Activated B cell treated with CpG ODN at 0.5 μM for 24 hours (primary cell): ENCODE measurements at places on chromosomes 13 and 19.

- DNase-seq: no peak
These were observed 21.9 kb downstream of the RFX1 start for GRCh38 chr19:13984186-13984585.

DNA sequence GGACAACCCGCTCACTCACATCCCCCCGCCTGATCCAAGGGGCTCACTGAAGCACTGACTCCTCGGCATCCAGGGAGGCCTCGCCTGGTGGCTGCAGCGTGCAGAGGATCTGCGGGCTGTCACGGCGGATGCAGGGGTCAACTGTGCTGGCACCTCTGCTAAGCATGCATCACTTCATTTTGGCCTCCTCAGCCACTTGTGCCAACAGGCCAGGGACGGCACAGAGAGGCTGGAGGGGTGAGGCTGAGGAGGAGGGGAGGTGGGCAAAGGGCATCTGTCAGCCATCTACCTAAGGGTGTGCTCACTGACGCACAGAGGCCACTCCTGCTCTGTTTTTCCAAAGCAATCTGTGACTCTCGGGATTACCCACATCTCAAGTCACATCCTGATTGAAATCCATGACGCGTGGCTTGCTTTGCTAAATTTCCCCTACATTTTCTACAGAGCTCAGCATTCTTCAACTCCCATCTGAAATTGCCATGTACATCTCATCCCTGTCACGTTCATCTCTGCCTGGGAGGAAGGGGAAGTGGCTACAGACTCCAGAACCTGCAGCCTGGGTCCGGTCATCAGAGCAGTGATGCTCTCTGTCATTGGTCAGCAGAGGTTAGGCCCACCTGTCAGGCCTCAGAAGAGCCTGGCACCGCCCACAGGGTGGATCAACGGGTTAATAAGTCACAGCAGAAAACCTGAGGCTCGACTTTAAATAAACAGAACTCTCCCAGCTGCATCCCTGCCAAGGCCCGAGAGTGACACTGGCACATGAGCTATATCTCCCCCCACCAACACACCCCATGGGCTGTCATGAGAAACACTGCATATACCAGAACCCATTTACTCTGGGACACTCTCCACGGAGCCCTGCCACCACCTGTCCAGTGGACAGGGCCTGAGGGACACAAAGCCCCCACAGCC, 17.6 kb downstream of the ELL start:
- no peak for DNase-seq

GRCh38 chr19:17389957-17390664, 3.9 kb downstream of the CCDC194 start:
- DNase-seq: no peak

- DNase-seq: no peak
These were observed 1528.0 kb downstream of the SLITRK5 start for GRCh38 chr13:89199138-89199537.

DNA sequence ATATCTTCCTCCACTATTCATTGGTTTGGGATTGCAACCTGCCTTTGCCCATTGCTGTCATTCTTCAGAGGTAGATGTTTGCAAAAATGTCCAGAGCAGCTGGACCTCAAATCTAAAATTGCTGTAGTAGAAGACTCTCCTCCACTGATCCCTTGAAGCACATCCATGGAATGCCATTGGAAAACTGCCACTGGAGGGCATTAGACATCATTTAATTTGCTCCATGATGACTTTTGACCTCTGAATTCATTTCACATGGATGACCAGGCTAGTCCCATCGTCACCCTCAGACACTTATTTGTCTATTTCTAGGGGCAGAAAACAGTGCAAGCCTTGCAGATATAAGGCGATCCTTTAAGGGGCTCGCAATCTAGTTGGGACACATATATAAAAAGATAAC, 33.9 kb upstream of the FLT1 start:
- DNase-seq: no peak

DNA sequence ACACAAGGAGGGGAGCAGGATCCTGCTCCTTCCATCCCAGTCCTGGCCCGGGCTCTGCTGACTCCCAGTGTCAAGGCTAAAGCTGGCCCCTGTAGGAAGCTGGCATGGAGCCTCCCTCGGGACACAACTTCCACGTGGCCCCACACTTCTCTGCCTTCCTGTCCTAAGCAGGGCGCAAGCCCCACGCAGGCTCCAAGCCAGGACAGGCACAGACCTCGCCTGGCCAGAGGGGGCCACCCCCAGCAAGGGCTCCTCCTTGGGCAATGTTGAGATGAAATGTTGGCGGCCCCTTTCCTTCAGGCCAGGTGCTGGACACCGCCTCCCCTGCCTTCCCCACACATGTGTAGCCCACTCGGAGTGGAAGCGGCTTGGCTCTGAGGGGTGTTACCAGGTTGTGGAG, 66.6 kb downstream of the COL4A1 start:
- no peak for DNase-seq

GRCh38 chr19:16017138-16017490, 59.2 kb upstream of the TPM4 start:
- no peak for DNase-seq

DNA sequence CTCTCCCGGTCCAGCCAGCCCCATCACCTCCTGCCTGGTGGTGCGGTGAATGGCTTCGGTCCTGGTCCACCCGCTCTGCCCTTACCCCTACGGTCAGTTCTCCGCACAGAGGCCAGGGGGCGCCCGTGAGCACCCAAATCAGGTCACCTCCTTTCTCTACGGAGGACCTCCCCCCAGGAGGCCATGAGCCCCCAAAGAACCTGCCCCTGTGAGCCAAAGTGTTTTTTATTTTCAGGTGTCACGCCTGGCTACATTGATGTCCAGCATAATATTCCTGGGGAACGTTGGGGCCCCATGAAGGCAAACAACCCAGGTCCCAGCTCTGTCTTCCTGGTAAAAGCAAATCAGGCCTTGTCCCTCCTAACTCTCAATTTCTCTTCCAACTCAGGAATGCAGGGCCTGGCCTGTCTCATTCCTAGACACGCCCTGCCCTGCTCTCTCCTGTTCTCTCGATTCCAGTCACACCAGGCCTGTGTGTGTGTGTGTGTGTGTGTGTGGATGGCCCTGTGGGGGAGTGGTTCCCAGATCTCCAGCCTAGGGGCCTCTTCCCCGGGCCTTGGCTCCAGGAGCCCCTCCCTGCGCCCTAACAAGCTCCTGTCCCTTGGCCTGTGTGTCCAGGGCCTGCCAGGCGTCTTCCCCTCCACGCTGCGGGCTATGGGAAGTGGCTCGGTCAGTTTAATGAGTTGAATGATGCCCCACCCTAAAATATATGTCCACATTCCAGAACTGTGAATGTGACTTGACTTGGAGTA, 9.7 kb upstream of the GIPC1 start:
- DNase-seq: peak; percentile 63

DNA sequence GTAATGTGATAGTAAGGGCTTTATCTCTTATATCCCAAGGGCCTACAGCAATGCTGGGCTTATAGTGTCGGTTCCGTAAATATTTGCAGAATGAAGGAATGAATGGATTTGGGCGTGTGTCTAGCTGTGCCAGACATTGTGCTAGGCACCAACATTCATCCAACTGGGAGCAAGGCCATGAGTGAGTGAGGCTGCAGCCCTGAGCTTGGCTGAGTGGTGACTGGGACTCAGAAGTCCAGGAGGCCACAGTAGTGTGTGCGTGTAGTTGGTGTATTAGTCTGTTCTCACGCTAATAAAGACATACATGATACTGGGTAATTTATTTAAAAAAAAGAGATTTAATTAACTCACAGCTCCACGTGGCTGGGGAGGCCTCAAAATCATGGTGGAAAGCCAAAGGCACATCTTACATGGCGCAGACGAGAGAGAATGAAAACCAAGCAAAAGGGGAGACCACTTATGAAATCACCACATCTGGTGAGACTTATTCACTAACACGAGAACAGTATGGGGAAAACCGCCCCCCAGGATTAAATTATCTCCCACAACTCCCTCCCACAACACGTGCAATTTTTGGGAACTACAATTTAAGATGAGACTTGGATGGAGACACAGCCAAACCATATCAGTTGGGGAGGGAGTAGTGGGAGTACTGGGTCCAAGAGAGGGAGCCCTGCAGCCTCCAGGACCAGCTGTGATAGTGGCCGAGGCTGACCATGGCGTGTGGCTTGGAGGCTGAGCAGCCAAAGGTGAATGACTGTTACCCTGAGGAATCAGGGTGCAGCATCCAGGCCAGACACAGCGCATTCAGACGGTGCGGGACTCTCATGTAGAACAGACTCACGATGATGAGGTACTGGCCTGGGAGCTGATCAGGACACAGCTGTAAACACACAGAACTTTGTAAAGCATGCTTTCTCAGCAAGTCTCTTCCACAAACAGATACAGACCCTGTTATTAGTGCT, 104.6 kb downstream of the TEX26 start:
- no peak for DNase-seq

DNA sequence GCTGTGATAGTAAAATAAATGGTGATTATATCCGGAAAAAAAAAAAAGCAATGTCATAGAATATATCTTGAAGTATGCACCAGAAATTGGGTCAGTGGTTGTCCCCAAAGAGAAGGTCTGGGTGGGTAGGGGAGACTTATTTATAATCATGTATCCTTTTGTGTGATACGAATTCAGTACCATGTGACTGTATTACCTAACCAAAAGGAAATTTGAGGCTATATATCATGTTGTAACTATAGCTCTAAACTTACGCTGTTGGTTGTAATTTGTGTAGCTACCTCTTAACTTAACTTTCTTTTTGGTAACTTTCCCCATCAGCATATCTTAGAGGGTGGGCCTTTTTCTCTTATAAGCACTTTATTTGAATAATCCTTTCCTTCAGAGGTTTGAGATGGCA, 25.2 kb upstream of the KCTD4 start:
- DNase-seq: no peak

DNA sequence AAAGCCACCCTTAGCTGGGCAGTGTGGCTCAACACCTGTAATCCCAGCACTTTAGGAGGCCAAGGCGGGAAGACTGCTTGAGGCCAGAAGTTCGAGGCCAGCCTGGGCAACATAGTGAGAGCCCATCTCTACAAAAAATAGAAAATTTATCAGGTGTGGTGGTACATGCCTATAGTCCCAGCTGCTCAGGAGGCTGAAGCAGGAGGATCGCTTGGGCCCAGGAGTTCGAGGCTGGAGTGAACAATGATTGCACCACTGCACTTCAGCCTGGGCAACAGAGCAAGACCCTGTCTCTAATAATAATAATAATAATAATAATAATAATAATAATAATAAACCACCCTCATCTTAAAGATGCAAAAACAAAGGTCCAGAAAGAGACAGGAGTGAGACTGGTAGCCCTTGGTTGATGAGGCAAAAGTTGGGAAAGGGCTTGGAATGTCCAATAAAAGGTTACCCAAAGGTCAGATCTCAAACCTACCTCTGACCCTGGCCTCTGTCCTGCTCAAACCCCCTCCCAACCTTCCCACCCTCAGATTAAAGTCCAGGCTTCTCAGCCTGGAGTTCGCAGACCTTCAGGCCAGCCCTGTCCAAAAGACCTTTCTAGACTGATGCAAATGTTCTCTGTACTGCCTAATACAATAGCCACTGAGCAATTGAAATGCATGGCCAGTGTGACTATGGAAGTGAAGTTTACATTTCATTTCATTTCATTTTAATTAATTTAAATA, 9.1 kb downstream of the ZNF575 start:
- no peak for DNase-seq

DNA sequence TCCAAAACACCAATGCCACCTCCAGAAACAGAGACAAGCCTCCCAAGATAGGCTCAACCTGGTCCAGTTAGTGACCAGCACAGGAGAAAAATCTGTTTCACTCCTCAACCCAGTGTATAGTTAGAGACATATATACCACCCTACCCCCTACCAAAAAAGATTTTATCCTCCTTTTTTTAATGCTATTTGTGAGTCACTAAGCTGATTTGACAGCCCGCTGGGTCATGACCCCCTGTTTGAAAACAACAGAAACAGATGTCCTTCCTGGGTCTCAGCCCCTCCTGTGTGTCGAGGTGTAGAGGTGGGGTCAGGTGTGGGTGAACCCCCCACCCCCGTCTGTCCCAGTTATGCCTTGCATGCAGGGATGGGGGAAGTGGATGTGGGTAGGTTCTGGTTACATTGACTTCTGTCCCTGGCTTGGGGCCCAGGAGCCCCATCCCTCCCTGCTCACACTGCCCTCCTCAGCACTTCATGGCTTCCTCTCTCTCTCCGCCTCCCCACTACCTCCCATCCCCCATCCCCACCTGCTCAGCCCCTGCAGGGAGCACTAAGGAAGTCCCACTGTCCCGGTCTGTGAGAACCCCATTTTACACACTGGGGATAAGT, 14.0 kb upstream of the TOMM40 start:
- no peak for DNase-seq

- DNase-seq: no peak
These were observed 11.4 kb downstream of the NDUFA11 start for GRCh38 chr19:5891938-5892771.

DNA sequence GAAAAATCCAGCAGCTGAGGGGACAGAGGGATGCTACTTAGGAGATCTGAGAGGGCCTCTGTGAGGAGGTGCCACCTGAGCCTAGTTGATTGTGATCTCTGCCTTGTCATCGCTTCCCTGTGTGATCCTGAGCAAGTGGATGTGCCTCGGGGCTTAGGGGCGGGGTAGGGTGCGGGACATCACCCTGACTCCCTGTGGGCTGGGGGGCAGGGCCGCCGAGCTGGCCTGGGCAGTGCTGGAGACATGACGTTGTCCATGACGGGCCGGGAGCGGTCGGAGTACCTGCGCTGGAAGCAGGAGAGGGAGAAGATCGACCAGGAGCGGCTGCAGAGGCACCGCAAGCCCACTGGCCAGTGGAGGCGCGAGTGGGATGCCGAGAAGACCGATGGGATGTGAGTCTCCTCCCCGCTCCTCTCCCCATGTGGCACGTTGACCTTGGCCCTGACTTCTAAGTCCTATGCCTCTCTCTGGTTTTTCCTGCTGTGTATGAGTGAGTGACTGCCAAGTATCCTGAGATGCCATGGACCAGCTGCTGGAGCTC, 8.2 kb upstream of the INAFM1 start:
- DNase-seq: no peak

- DNase-seq: no peak
These were observed 4.3 kb upstream of the ZNF813 start for GRCh38 chr19:53463263-53463662.

- no peak for DNase-seq
These were observed 55.1 kb upstream of the STARD13 start for GRCh38 chr13:33340631-33341030.

GRCh38 chr13:34667286-34668218, 274.5 kb upstream of the NBEA start:
- DNase-seq: no peak

- DNase-seq: no peak
These were observed 308.3 kb downstream of the TBC1D4 start for GRCh38 chr13:75173457-75174356.

DNA sequence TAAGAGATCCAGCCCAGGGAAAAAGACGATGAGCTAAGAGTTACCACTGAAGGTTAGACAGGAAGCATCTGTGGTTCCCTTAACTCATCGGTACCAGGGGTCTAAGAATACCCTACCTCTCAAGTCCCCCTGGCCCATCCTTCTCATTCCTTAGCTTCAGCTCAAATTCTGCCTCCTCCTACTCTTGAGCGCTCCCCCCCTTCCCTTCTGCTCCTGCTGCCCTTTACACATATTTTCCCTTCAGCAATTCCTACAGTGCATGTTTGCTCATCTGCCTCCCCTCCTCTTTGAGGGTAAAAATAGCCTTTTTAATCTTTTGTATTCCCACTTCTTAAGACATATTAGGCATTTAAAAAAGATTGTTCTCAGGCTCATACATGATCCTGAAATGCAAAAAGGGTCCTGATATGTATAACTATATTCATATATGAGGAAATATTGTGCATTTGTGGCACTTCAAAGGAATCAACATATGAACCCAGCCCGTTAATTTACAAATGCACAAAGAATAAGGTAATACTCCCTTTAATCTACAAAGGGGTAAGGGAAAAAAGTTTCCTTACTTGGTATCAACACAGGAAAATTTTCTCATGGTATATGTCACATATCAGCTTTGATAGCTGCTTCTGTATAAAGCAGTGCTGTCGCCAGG, 33.1 kb downstream of the LNX2 start:
- DNase-seq: no peak
